NCI-H1436 treated with DMSO at 0.1 percent for 48 hours (cell line): ENCODE measurements at places on chromosomes 7 and 10.

DNA sequence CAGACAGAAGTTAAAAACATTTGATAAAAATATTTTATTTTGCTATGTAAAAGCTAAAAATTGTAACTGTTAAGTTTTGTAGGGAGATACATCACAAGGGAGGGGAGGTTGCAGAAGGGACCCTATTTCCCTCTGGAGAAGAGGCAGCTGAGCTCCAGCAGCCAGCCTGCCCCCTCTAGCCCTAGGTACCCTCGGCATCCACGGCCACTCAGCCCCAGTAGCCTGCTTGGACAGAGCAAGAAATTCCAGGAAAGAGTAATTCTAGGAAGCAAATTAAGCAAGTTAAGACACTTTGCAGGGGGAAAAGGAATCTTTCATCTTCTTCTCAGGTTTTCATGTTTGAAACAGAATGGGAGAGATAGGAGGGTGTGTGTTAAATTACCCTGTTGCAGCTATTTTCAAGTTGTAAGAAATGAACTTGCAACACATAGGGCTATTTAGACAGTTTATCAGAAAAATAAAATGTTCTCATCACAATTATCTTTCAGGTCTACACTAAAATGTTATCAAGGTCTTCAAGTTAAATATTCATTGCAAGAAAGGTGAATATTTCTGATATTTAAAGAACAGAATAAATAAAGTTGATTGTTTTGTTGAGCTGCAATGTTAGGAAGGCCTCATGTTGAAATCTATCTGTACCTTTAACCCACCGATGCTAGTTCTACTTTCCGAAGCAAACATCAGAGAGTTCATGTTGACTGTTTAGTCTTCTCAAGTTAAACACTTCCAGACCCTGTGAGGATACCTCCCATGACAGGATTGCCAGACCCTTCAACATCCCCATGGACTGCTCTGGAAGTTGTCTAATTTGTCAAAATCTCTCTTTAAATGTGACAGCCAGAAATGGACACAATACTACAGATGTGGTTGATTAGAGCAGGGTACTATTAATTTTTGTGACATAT lies 5.5 kb downstream of the SGCE start:
- no peak for DNase-seq

DNA sequence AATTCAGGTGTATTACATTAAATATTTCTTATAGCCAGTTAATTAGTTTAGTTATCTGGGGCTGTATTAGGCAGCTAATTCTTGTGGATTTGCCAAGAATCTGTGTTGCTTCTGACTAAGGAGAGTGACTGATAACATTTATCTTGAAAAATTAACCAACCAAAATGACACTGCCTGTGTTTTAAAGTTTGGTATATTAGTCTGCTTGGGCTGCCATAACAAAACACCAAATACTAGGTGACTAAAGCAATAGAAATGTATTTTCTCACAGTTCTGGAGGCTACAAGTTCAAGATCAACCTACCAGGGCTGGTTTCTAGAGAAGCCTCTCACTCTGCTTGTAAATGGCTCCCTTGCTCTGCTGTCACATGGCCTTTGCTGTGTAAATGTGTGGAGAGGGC lies 12.9 kb downstream of the EXOC4 start:
- no peak for DNase-seq

- DNase-seq, result peak; percentile 30
These were observed 67.8 kb upstream of the PDCD4 start for GRCh38 chr10:110803830-110804338.

GRCh38 chr10:38054361-38054797 lies 39.8 kb upstream of the ZNF37A start:
- DNase-seq, result no peak

DNA sequence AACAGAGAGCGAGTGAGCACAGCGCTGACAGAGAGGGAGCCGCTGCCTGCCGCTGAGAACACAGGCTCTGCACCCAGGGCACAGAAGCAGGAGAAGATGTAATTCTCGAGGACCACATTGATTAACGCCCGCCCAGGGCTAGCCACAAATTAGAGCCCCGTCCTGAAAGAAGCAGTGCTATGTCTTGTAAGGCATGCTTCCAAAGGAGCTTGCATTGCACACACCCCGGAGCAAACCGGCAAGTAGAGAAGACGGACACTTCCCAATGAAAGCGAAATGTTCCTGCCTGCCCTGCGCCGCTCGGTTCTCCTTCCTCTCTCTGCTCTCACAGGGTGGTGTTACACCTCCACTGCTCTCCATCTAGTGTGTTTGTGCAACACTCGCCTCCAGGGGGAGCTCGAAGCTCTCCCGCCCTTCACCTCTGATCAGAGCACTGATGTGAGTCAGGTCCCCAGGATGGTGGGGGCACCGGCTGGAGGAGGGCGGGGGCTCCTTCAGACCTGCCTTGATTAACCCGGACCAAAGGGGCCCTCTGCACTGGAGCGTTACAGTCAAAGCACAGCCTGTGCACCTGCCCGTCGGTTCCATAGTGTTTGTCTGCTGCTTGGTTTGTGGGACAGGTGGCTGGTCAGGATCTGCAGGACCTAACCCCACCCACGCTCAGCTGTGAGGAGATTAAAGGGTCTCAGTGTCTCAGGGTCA lies 316.5 kb downstream of the ADARB2 start:
- DNase-seq, result peak; percentile 77

DNA sequence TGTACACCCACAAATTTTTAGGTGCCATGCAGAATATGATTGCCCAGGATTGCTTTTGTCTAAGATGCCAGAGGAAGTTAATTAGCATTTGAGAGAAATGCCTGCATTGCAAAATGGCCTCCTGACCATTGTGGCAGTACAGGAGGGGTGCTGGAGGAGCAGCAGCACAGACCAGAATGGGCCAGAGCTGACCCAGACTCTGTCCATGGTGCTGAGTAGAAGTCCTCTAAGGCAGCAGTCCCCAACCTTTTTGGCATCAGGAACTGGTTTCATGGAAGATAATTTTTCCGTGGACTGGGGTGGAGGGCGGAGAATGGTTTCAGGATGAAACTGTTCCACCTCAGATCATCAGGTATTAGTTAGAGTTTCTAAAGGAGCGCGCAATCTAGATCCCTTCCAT lies 217.8 kb upstream of the AGK start:
- DNase-seq, result no peak

DNA sequence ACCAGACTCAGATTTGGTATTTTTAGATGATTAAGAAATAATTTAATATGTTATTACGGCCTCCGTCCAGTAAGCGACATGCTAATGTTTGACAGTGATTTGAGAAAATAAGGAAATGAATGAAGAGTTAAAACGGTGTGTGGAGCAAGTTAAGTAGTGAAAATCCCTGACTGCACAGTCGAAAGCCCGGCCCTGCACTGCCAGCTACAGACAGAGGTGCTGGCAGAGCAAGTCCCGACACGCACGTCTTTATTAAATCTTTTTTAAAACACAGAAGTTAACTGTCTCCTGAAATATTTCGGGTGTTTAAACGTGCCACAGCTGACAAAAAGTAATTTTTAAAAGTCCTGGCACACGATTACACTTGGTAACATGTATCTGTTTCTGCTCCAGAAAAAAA lies 293.4 kb upstream of the RNF32 start:
- DNase-seq, result no peak

- DNase-seq, result no peak
These were observed 74.0 kb downstream of the DGKI start for GRCh38 chr7:137772748-137773147.

DNA sequence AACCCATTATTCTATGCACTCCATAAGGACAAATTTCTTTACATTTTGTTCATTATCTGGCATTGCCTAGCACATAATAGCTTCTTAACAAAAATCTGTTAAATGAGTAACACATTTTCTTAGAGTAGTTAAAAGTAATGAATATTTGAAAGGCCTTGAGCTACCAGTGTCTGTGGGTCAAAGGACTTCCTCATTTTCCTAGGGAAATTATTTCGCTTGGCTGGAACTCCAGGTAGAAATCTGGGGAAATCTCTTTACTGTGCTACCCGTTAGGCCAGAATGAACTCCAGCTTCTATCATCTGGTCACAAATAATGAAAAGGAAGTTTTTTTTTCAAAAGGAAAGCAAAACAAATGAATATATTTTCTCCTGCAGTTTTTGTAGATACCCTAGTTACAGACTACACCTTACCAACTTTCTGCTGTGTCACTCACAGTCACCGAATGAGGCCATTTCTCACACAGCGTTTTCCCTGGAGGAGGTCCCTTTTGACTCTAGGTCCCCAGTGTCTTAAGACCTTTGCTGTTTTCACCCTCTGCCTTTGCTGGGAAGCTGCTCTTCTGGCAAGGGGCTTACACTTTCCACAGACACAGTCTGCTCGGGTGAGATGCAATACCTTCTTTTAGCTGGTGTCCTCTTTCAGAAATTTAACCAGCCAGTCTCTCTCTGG lies 1.6 kb downstream of the SAMD9L start:
- DNase-seq, result no peak

DNA sequence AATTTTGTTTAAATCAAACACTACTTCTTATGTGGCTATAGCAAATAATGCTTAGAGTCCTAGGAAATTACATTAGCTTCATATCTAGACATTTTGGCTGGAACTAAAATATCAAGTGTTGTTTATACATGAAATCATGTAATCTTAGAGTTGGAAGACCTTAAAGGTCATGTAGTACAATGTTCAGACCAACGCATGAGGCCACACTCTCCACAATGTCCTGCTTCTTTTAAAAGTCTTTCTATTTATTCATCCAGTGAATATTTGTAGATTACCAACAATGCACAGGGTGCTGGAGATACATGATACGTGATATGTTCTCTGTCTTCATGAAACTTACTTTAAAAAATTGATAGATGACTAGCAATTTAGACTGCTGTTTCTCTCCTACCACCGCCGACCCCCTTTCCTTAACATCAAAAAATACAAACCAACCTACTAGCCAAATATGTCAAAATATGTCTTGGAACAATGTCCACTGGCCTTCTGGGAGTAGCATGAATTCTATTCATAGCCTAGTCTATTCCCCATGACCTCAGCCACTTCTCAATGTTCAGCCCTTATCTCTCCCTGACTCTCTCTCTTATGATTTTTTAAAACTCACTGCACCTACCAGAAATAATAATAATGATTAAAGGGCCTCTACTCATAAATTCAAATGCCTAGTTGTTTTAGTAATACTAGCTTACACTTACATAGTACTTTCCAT lies 59.5 kb upstream of the CAV2 start:
- DNase-seq, result no peak

GRCh38 chr10:78813998-78814399 lies 254.8 kb upstream of the ZMIZ1 start:
- no peak for DNase-seq

- no peak for DNase-seq
These were observed 46.4 kb upstream of the KMT2E start for GRCh38 chr7:104967595-104967994.

DNA sequence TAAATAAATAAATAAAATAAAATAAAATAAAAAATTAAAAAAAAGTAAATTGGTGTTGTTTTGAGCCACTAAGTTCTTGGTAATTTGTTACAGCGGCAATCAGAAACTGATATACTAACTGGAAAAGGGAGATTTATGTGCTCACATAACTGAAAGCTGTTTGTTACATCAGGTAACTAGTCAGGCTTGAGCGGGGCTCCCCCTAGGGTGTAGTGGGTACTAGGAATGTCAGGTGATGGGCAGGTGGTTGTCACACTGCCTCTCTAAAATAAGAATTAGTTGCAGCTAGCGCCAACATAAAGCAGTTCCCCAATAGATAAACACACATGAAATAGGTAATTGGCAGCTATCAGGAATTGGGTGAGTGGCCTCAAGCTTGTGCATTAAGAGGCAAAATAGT lies 1336.9 kb downstream of the XPNPEP1 start:
- DNase-seq, result no peak

GRCh38 chr10:100728928-100729861 lies 16.2 kb upstream of the PAX2 start:
- no peak for DNase-seq

- no peak for DNase-seq
These were observed 168.0 kb upstream of the PRKCQ start for GRCh38 chr10:6748029-6748428.

- DNase-seq, result no peak
These were observed 4.1 kb downstream of the VAX1 start for GRCh38 chr10:117134056-117134305.

DNA sequence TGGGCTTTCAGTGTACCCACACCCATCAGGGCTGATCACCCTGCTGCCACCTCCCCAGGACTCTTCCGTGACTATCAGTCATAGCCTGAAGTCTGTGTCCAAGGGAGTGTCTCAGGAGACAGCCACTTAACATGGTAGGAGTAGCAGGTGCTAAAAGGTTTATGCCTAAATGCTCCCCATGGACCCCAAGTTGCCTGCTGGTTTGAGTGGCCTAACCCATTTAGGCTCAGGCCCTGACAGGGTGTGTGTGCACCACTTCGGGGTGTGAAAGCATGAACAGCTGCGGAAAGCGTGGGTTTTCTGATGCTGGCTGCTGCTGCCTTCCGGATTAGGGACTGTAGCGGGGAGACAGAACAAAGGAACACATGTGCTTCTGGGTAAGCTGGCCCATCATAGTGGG lies 93.2 kb upstream of the SAMD8 start:
- peak; percentile 76 for DNase-seq

GRCh38 chr10:131034451-131034850 lies 277.1 kb downstream of the TCERG1L start:
- DNase-seq, result no peak

DNA sequence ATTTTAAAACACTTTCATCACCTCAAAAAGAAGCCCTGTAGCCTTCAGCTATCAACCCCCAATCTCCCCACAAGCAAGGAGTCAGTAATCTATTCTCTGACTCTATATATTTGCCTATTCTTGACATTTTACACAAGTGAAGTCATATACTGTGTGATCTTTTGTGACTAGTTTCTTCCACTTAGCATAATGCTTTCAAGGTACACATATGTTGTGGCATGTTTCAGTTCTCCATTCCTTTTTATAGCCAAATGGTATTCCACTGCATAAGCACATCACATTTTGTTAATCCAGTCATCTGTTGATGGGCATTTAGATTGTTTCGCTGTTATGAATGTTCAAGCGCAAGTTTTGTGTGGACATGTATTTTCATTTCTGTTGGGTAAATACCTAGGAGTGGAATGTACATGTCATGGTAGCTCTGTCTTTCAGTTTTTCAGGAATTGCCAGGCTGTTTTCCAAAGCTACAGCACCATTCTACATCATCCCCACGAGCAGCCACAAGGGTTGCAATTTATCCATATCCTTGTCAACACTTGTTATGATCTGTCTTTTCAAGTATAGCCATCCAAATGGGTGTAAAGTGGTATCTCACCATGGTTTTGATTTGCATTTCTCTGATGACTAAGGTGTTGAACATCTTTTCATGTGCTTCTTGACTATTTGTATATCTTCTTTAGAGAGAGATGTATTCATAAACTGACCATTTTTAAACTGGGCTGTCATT lies 405.6 kb downstream of the KCNMA1 start:
- no peak for DNase-seq

DNA sequence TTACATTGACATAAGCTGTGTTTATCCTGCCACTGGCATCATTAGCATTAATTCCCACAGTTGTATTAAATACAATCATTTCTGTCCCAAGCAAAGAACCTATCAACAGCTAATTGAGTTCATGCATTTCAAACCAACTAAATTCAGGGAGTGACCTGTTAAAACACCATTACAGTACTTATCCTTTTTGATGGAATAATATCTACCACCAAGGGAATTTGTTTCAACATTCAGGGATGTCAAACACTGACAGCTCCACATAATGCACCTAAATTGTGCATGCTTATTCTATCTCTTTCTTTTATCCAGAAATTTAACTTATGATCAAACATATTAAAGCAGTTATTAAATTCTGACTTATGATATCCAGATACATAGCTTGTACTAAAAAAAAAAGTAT lies 136.8 kb downstream of the NSUN6 start:
- no peak for DNase-seq
